NK-92 treated with Interleukin-12 subunit alpha and Interleukin-12 subunit beta, amount 100 ng/mL, for 24 hours (cell line): ENCODE measurements at places on chromosomes 7 and 10.

DNA sequence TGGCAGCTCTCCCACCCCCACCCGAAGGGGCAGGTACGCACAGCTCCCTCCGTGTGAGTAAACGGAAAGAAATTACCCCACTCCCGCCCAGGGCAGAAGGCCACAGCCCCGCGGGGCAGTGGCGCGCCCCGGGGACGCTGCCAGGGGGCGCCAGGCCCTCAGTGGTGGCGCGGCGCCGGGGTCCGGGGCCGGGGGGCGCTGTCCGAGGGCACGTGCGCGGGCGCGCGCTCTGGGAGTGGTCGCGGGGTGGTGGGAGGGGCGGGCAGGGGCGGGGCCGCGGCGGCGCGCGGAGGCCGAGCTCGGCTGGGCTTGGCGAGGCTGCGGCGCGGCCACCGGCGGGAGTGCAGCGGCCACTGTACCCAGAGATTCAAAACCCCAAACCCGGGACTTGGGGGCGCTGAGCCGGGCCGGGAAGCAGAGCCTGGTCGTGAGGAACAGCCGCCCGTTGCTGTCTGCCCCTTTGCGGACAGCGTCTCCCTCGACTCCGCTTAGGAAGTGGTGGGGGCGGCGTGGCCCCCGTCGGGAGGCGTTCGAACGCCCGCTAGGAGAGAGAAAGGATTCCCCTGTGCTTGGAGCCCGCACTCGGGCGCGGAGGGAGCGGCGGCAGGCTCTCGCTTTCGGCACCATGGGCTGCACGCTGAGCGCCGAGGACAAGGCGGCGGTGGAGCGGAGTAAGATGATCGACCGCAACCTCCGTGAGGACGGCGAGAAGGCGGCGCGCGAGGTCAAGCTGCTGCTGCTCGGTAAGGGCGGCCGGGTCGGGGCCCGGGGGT, at the start of gene GNAI1:
TSS of gene GNAI1 (plus strand) at position 296 of the 773 bp plus-strand sequence. CDS start at position 626, 330 bp downstream.
- no peak for DNase-seq

DNA sequence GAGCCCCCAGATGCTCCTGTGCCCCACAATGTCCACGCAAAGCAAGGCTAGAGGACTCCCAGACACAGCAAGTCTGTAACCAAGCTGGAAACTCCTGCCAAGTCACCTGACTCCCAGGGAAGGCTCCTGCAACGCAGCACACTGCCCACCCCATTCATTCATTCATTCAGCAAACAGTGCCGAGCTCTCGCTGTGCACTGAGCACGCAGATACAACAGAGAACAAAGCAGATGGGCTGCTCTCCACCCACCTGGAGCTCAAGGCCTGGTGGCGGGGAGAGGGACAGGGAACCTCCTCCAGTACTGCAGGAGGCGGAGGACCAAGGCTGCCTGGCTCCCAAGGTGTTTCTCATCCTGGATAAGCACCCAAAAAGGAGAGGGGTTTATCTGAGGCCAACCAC, 8.6 kb downstream of the KCNH2 start:
- no peak for DNase-seq

GRCh38 chr7:32357535-32358277, 132.5 kb downstream of the LSM5 start:
- DNase-seq, result no peak

DNA sequence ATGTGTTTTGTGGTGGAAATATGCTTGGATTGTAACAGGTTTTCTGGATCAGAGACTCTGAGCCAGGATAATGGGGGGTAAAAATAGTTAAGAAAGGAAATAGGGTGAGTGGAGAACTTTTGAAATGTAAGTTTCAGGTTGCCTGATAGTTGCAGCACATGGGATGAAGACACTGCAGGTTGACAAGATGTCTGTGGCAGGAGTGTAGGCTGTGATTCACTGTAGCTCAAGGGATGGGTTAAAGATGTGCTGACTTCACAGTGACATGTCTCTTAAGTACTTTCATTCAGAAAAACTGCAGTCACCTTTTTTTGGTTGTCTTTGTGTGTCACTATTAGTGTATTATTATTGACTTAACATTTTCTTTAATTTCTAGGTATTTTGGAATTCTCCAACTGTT, 63.5 kb upstream of the SLC39A12 start:
- no peak for DNase-seq

DNA sequence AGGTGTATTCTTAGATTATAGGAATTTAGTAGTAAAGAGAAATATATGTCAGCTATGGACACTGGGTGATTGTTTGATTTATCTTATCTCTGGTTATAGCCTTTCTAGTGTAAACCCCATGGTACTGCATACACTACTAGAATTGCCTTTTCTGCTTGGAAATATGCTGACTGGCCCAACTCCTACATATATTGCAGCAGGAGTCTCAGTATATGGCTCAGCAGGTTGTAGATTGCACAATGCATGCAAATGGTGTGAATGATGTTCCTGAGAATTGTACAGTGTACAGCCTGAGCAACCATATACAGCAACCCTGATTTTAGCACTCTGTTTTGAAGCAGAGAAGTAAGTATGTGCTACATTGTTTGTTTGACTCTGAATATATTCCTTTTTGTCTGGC, 153.4 kb upstream of the NPY start:
- no peak for DNase-seq

DNA sequence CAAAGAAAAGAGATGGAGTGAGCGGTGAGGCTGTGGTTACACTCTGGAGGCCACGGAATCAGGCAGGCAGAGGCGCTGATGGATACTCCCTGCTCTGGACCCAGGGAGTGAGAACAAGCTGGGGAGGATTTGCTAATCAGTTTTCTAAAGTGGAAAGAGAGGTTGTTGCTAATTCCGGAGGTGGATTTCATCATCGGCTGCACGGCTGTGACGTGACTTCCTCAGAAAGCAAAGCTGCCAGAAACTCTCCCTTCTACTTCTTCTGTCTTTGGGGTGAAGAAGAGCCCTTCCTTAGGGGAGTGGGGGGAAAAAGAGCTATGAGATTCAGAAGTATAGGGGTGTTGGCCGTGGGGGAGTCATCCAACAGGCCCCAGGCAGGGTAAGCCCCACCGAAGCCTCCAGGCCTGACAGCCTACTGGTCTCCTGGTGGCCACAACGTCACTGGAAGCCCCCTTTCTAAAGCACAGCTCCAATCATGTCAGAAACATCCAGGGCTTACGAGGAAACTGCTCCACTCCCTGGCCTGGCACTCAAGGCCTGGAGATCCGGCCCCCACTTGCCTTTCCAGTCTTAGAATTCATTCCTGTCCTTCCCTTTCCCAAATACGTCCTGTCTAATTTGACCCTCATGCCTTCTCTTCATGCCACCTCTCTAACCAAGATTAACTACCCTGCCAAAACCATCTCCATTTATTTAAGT, 114.5 kb downstream of the HIP1 start:
- DNase-seq, result no peak
